Stimulated activated CD4-positive, alpha-beta T cell treated with anti-CD3 and anti-CD28 coated beads, Interleukin-1b, Interleukin-23, amount 100 ng/mL, for 1 hour (primary cell): ENCODE measurements at places on chromosomes 5 and 9.

DNA sequence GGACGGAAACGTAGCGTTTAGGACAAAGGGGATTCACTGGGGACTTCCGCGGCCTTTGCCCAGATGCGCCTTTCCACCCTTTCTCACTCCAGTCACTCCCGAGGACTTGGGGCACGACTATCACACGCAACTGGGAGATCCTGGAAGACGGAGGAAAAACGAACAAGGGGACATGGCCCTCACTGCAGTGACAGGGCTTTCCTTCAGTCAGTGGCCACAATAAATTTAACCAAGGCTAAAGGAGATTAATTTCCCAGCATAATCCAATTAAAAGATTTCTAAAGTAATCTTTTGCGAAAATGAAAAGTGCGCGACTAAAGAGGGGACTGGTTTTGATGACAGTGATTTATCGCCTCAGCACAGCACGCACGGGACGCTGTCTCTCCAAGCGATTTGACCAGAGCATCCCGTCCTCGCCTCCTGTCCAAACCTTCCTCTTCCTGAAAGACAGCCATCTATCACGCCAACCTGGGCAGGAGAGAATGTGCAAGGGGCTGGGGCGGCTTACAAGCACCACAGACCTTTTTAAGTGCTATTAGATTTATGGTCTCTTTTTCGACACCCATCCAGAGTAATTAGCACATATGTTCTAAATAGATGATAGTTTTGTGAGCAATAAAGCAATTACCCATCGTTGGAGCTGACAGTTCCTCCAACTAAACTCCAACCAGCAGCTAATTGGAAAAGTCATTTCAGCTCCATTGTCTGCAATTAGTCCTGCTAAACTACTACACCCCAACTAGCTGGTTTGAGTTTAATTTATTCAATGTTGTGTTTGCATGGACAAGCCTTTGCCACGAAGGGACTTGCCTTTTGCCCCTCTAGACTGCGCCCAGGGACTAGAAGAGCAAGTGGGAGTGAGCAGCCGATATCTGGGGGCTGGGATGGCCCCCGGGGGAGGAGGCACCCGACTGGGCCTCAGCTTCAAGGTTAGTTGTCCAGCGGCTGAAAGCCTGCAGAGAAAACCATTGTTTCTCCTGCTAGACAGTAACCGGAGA lies 7.4 kb downstream of the NR2F1-AS1 start:
- no peak for DNase-seq

GRCh38 chr5:123285122-123286023 lies 137.8 kb downstream of the CEP120 start:
- no peak for DNase-seq

DNA sequence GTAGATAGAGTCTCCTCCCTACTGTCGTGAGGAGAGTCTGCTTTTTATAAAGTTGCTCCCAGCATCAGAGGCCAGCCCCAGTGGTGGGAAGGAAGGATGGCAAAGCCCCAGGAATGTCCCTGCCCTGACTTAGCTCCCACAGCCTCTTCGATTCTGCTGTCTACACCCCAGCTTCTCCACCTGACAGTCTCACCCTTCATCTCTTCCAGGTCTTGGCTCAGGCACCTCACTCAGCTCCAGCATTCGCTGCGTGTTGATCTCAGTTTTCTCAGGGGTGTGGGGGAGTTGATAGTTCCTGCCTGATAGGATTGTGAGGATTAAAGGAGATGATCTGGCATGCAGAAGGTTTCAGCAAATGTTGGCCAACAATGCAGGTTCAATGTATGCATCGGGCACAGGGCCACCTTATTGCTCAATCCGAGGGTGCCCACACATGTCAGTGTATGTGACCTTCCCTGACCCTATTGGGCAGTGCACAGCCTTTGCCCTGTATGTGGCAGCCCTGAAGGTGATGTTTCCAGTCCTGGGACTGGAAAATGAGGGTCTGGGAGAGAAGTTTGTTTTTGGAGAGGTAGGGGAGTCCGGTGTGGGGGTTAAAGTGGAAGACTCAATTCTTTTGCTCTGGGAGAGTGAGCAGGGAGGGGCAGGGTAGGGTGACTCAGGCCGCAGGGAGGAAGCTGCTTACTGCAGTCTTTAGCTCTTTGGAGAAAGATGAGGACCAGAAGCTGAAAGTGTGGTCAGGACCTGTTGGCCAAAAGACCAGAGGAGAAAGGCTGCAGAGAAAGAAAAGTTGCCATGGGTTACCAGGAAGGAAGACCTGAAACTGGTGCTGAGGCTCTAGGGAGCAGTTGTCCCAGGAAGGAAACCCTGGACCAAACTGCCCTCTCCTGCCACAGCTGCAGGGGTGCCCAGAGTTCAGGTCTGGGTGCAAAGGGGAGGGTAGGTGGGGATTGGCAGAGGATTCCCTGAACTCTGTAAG lies 153.2 kb downstream of the MACROH2A1 start:
- DNase-seq, result no peak

- no peak for DNase-seq
Observed at GRCh38 chr9:12819436-12820185, 44.8 kb downstream of the LURAP1L start.

GRCh38 chr5:104840284-104840683 lies 1277.7 kb upstream of the NUDT12 start:
- no peak for DNase-seq

DNA sequence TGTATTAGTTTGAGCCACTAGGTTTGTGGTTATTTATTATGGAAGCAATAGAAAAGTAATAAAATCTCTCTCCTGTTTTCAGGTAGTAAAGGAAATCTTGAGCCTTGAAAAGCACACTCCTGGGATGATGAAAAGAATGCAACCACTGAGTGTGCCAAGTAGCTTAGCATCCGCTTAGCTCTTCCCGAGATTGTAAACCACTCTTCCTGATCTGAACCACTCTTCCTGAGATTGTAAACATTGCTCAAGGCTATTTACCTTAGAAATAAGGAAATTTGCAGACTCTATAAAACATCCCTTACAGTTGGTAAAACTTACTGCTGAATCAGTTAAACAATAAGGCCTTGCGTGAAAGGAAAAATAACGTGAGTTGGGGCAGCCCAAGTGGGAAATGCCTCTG lies 17.4 kb upstream of the IL33 start:
- DNase-seq, result no peak

GRCh38 chr5:43376496-43377140 lies 35.6 kb downstream of the CCL28 start:
- no peak for DNase-seq

- no peak for DNase-seq
Observed at GRCh38 chr5:168123631-168124528, 167.6 kb upstream of the WWC1 start.

GRCh38 chr5:149733129-149733900 lies 3.2 kb downstream of the PPARGC1B start:
- DNase-seq, result no peak

- DNase-seq, result no peak
Observed at GRCh38 chr5:160434022-160434531, 12.4 kb downstream of the PTTG1 start.

GRCh38 chr9:37927132-37927531 lies 23.2 kb upstream of the SLC25A51 start:
- no peak for DNase-seq

DNA sequence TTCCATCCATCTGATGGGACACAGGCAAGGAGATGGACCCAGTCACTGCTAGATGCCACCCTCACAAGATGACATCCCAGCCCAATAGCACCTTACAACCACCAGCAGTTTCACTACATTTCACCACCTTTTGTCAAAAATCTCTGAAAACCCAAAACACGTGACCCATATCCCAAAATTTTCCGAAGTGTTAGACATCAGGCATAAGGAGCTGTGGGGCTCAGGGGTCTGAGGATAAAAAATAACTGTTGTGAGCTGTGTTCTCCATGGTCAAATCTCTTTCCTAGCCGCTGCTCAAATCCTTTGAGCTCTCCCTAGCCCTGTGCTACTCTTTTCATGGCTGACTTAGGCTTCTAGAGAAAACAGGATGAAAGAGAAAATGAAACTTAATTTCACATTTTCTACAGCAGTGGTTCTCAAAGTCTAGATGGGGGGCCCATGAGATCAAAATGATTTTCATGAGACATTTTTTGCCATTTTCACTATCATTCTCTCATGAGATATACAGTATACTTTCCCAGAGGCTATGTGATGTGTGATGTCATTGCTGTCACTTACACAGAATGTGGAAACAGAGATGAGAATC lies 40.7 kb downstream of the TIMD4 start:
- DNase-seq, result no peak

DNA sequence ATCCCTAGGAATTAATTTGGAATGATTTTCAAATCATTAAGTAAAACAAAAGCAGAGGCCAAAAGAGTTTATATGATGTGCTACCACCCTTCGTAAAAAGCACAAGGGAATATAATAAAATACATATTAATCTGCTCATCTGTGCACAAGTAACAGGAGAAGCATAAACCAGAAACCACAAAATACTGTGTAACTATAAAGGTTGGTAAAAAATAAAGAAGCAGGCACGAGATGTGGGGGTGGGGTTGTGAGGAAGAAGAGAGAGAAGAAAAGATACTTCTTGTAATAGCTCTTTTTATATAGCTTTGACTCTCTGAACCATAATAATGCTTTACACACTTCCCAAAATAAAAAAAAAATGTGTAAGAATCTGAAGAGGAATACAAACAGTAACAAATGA lies 214.9 kb upstream of the EFNA5 start:
- no peak for DNase-seq

GRCh38 chr5:60843386-60843935 lies 608 bp downstream of the ELOVL7 start:
- DNase-seq, result no peak

DNA sequence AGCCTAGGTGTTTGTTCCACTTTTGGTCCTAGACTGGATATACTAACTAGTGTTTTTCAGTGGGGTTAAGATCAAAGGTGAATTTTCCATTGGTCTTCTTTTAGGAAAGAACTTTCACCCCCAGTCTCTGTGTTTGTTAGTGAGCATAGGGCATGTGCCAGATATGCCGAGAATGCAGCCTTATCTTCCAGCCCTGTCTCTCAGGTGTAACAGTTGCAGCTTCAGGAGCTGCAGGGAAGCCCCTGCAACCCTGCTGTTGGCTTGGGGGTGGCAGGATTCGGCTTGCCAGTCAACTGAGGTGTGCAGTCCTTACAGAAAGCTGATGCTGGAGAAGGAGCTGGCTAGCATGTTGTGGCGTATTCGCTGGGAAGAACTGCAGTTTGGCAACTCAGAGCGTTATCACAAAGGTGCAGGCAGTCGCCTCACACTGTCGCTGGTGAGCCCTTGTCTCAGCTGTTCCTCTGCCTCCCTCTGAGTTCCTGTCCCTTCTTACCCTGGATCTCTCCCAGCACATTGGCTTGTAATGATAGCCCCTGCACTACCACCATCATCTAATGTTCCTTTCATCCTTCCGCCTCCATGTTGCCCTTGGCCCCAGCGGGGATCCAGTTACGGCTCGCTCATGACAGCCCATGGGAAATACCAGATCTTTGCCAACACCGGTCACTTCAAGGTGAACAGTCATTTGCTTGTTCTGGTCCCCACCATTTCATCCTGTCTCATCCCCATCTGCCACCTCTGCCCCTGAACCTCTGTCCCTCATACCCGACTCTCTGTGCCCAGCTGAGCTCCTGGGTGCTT lies 10.1 kb downstream of the NPR2 start:
- DNase-seq, result no peak

GRCh38 chr9:121638399-121638798 lies 13.0 kb upstream of the DAB2IP start:
- no peak for DNase-seq

DNA sequence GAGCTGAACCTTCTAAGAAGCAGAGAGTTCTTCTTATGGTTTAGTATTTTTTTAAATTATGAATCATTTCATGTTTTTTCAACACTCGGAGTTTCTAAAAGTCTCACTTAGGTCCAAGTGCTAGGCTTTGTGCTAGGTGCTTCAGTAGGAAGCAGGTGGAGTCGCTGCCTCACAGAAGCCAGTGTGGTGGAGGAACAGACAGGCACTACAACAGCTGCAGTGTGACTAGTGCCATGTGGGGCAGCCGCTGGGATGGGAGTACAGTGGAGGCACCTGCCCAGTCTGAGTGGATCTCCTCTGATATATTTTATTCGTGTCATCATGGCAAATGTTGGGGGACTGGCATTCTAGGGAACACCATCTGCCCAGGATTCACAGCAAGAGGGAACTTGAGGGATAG lies 15.3 kb downstream of the PCDHGC5 start:
- no peak for DNase-seq

DNA sequence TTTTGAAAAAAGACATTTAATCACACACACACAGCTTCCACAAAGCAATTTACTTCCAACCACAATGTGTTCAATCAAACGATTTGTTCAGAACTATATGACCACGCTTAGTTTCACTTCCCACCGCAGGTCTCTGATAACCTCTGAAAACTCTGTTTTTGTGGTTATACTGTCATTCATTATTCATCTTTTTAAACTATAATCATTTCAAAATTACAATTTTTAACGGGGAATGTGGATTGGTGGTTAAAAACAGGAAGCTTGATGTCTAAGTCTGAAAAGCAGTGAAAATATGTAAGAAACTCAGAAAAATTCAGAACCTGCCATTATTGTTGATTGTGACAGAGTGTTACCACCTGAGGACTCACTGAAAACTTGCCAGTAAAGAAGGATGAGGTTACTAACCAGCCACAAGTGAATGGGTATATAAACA lies 12.7 kb upstream of the TMEM174 start:
- DNase-seq, result no peak

DNA sequence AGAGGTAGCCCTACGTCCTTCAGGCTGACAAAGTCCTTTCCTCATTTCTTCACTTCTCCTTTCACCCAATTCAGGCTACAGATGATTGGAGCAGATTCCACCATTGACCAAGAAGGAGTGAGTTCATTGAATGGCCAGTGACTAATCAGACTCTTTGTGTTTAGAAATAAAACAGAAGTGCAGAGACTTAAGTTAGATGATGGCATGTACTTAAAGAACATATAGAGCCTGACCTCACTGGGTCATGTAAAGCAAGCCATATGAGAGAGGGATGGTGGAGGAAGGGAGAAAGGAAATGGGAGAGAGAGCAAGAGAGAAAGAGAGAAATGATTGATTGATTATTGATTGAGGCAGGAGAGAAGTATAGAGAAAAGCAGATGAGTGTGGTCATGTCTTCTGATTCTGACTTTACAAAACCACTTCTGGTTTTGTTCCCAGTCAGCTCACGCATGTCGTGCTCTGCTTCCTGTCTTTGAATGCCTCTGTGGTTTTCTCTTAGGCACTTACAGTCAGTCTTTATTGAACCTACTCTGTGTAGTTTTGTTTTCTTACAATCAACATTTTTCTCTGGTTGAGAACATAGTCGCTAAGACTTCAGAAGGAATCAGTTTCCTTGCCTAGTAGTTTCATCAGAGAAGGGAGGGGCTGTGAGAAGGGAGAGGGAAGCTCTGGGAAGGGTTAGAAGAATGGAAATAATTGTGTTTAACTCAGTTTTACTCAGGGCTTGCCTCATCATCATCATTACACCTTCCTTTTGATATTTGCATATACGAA lies 149.2 kb upstream of the KLF9 start:
- no peak for DNase-seq

- no peak for DNase-seq
Observed at GRCh38 chr9:14993901-14994554, 83.8 kb upstream of the FREM1 start.

- DNase-seq, result no peak
Observed at GRCh38 chr9:99725852-99726251, 95.8 kb upstream of the NR4A3 start.

DNA sequence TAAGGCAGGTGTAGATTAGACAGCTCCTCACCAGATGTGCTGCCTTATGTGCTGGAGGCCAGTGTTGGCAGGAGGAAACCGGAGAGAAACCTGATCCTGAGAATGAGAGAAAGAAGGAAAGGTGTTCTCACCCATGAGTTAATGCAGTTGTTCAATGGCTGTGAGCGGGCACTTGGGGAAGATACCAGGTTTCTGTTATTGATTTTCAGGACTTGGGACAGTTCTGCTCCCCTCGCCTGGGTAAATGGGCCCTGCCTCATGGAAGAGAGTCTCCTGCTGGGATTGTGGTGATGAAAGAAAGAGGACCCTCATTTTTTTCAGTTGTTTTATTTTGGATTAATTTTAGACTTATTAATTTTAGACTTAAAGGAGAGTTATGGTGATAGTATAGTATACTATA lies 59.5 kb downstream of the EGFLAM start:
- no peak for DNase-seq
